SK-N-SH (cell line): ENCODE measurements at places on chromosomes 5 and 9. TPM values are rescaled to one million over a fixed set of nuclear protein-coding genes. Genes with fewer than 3 reads are reported as not detected.

DNA sequence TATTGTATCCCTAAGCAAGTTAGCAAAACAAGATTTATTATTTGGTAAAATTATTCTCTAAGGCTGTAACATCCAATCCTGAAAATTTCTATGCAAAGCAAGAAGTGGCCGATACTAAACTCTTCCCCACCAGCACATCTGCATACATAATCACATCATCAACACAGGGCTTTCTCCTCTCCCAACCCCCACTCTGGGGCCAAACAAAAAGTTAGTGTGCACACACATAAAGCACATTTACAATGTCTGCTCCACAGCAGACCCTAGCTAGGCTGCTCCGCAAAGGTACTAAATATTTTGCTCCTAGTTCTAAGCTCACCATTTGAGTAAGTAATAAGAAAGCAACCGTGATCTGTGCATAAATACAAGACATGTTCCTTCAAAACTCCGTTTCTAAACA lies 3.6 kb downstream of the RNF130 start:
- no peak for DNase-seq

DNA sequence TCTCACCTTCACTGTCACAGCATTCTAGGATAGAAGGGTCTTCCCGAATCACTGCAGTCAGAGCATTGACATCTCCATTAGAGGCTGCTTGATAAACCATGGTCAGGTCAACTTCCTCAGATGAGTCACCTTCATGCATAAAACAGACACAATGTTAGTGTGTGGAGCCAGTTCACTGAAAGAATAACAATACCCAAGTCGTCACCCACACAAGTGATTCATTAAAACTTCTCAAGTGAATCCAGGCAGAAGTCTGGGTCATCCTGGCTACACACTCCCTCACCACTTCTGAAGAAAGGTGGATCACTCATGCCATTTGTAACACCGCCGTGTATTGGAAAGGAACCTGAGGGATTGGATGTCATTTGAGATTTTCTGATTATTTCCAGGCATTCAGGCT lies 49.6 kb downstream of the ANKRD55 start:
- DNase-seq, result no peak

DNA sequence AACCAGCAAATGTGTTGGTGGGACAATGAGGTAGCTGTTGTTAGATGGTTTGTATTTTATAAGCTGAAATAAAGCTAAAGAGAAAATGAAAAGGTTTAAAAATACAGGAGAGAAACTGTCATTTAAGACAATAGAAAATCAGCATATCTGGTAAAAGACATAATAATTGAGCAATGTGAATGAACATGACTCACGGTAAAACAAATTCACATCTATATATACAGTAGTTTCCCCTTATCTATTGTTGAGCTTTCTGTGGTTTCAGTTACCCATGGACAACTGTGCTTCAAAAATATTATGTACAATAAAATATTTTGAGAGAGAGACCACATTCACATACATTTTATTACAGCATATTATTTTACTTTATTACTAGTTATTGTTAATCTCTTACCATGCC lies 1649.8 kb downstream of the EFNA5 start:
- DNase-seq, result no peak

- DNase-seq, result no peak
Observed at GRCh38 chr9:110887276-110887675, 151.0 kb downstream of the LPAR1 start.

Gene PCDHA12
- polyA plus RNA-seq, result 0.54 and 0.70 TPM in 2 replicates

DNA sequence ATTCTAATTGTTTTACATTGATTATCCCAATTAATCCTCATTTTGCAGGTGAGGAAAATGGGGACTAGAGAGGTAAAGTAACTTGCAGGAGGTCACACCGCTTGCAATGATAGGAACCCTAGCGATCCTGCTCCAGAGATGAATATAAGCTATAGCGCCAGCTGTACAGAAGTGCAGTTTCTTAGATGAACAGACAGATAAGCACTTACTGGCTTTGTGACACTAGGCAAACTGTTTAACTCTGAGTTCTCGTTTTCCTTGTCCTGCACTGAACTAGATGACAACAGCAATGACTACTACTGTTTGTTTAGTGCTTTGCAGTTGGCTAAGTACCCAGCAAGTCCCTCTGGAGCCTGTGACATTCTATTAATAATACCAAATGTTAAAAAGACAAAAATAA lies 11.1 kb downstream of the LHX6 start:
- DNase-seq, result no peak

Gene INSYN2B
- 9.2 and 13.4 TPM in 2 replicates for polyA plus RNA-seq

GRCh38 chr5:134594797-134595457 lies 37.7 kb downstream of the SAR1B start:
- DNase-seq, result no peak

DNA sequence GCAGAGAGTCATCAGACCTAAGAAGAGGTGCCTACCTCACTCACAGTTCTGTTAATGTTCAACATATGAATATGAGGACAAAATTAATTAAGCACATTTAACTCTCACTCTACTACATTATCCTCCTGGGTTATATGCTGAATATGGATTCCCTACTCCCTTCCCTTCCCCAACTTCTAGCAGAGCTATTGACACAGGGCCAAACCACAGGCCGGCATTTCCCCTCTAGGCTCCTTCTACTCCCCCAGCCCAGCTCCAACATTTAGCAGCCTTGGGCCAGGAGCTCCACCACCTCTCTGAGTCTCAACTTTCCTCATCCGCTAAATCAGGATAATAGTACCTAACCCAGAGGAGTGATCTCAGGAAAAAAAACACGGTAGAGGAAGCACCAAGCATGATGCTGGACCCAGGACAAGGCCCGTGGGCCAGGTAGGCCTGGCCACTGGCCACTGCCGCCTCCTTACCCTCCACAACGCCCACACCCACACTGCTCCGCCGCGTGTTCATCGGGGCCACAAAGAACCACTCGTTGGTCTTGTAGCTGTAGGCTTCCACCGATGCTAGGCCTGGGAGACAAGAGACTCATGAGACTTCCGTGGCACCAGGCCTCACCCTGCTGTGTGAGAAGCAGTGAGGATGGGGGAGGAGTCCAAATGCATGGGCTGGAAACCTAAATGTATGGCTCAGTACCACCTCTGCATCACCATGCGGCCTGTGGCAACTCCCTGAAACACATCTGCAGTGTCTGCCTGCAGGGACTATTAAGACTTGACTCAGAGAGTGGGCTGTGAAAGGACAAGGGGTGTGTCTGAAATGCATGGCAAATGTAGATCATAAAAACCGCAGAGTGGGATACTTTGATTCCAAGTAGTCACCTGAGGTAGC lies 98.8 kb downstream of the KLHL3 start:
- no peak for DNase-seq

DNA sequence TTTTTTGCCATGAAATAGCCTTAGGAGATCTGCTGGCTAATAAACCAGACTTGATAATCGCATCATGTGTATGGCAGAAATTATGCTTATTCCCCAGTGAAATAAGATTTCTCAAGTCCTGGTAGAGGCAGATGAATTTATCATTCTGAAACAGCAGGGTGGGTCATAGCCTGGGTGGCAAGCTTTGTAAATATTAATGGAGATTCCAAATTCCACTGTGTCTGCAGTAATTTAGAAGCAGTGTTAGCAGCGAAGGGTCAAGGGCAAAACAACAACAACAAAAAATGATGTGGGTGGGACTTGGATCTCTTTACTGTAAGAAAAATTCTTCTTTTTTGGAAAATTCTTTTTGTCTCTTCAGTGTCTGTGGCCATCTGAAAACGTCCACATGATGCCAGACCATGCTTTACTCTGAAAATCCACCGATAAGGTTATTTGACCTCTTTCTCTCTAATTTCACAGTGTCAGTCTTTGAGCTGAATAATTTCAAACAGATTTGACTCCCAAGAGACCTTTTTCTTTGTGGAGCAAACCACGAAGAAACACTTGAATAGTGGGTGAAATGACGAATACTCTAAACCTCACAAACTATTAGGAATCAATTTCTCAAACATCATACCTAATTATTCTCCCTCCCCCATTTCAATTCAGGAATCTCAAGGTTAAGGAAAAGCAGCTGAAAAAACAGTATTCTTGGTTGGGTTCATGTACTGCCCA lies 106.0 kb upstream of the RPS23 start:
- no peak for DNase-seq

Gene FCN2
- polyA plus RNA-seq, result not detected in 2 replicates

DNA sequence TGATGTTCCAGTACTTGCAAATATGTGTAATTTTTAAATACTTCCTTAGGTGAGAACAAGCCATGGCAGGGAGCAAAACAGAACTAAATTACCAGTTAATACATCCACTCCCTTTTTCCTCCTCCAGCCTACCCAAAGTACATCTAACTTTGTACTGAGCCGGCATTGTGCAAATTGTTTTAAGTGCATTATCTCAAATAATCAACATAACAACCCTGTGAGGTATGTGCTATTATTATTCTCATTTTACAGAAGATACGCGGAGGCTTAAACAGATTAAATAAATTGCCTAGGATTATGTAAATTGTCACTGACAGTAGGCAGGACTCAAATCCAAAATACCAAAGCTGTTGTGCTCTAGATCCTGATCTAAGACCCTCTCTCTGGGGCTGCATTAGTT lies 55.5 kb upstream of the KLF4 start:
- no peak for DNase-seq

DNA sequence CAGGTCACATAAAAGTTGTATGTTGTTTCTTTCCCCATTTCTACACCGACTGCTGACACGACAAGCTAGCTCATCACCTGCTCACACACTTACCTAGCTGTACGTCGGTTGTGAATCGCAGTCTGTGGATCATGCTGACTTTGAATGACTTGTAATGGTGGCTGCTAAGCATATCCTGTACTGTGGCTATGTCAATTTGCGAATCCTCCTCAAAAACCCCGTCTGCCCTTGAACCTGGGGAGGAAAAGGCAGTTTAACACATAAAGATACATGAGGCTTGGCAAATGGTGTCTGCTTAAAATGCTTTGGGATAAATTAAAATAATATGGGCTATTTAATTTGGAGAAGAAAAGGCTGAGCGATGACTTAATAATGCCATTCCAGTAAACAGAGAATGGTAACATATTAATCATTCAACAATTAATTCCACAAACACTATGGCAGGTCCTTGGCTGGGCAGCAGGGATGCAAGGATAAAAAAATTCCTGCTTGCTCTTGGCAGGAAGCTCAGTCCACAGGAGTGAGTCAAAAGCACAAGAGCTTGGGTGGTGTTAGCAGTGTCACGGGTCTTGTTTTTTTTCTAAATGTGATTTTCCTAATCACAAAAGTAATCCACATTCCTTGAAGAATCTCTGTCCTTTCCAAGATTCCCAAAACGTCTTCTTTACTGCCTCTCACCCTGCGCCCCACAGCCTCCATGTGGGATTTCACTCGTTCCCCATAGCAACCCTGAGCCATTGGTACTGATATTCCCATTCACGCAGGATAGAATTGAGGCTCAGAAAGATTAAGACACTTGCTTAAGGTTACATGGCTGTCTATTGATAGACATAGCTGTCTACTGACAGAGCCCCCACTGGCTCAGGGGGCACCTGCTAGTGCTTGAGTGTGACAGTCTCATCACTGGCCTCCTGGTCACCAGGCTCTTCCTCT lies 222.4 kb downstream of the MAPKAP1 start:
- DNase-seq, result no peak

DNA sequence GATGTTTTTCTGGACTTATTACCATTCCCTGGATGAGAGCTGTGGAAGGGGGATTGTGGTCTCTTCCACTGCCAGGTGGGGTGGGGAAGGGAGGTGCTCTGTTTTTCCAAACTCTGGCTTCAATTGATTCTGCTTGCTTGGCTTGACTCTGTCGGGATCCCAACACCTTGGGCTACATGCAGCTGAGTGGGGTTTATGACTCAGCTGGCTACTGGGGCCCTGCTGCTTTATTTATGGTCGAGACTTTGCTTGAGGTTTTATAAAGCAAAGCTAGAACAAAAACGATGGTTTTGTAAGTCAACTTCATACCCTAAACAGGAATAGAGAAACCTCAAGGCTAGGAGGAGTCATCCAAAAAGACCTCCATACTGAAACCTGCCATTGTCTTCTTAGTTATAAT lies 76.3 kb downstream of the AOPEP start:
- no peak for DNase-seq

- DNase-seq, result no peak
Observed at GRCh38 chr5:147836439-147836838, 5.0 kb upstream of the SPINK1 start.

DNA sequence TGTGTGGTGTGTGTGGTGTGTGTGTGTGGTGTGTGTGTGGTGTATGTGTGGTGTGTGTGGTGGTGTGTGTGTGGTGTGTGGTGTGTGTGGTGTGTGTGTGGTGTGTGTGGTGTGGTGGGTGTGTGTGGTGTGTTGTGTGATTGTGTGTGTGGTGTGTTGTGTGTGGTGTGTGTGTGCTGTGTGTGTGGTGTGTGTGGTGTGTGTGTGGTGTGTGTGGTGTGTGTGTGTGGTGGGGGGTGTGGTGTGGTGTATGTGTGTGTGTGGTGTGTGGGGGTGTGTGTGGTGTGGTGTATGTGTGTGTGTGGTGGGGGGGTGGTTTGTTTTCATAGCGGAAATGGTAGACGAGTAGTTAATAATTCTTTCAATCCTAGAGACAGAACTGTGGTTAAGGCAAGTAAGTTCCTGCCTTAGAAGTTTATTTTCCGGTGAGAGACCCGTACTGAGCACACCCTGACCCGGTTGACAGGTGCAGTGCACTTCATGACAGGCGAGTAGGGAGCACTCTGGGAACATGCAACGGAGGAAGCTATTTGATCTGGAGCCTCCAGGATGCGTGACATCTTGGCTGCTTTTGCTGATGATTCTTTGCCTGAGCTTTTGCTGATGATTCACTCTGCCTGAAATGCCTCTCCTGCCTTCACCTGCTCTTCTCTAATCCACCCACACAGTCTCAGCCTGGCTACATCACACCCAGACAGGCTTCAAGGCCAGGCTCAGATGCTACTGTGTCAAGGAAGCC lies 21.7 kb upstream of the FAT2 start:
- DNase-seq, result no peak

Gene DND1
- 1.2 and 2.1 TPM in 2 replicates for polyA plus RNA-seq

GRCh38 chr5:141322261-141322660 lies 1.7 kb upstream of the TAF7 start:
- DNase-seq, result no peak

Gene PTRH1
- 41.1 and 42.2 TPM in 2 replicates for polyA plus RNA-seq

Gene HTR1A
- not detected in 2 replicates for polyA plus RNA-seq
